ENCODE measurements at places on chromosomes 12 and 14.

DNA sequence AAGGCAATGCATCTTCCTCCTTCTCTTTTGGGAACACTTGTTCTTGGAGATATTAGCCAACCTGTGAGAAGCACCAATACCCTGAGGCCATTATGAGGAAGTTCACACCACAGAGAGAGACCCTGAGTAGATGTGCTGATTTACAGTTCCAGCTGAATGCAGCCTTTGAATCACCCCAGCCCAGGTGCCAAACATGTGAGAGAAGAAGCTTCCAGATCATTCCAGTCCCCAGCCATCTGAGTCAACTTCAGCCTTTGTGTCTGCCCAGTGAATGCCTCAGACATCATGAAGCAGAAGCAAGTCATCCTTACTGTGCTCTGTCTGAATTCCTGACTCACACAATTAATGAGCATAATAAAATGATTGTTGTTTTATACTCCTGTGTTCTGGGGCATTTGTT lies 25.1 kb downstream of the C12orf42 start:
- peak; percentile 90 for DNase-seq

DNA sequence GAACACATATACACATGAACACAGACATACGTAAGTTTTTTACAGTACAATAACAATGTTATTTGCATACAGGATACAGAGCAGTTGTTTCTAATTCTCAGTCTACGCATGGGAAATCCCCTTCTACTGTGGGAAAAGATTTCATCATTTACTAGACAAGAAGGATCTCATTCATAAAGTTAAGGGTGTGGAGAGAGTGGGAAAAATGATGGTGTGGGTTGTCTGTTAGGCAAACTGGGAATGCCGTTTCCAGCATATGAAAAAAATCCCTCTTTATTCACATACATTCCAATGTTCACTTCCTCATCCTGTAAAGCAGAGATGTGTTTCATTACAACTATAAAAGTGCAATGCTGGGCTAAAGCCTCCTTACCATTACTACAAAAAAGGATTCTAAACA lies 120.9 kb downstream of the SINHCAF start:
- DNase-seq = peak; percentile 45

DNA sequence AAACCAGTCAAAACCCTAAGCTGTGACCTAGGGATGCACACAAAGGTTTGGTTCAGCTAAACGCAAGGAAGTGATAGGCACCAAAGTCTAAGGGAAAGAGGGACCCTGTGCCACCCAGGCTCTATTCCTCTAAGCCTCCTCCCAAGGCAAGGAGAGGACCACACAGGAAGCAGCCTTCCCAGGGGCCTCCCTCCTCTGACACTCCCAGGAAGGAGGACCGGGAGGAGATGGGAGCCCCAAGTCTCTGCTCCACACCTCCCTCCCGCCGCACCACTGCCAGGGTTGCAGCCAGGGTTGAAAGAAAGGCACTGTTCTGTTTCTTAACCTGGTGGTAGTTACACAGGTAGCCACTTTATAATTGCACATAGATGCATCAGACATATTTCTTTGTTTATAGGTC lies 21.9 kb downstream of the TCHP start:
- no peak for DNase-seq

DNA sequence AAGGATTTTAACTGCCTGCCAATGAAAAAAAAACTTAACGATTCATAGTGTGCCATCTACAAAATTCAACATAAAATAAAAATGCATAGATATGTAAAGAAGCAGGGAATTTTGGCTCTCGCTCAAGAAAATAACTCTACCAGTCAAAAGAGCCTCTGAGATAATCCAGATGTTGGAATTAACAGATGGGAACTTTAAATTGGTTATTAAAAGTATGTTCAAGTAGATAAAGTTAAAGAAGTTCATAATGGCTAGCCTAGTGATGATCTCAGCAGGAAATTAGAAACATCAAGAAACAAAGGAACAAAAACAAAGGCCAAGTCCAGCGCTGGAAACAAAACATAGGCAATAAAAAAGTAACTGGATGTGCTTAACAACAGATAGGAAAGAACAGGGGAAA lies 23.1 kb downstream of the PIK3C2G start:
- DNase-seq = no peak

DNA sequence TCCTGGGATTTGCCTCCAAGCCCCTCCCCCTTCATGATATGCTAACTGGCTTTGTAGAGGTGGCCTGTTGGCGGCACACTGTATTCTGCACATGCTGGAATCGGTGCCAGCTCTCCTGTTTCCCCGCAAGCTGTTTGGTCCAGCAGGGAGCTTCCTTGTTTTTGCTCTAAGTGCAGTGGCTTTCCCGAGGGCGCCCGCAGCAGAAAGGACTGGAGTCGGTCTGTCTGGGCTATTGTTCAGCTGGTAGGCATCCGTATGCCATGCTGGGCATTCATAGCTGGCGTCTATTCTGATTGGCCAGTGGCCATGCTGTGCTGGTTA lies 88.9 kb upstream of the MED13L start:
- no peak for DNase-seq

DNA sequence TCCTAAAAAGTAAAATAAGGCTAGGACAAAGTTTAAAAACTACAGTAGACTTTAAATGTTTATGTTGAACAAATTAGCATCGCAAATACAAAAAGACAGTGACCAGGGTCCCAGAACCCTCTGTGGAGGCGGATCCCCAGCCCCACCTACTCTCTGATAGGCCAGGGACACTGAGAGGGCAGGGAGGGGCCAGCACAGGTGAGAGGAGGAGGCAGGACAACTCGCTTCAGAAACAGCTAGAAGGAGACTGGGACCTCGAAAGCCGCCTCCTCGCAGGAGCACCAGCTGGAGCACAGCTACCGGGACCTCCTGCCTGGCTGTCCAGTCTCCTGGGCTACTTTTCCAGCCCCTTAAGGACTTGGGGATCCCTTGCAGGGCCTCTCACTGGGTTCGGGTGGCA lies 992 bp downstream of the DNAH10 start:
- DNase-seq = no peak

- peak; percentile 17 for DNase-seq
Observed at GRCh38 chr14:99995700-99996356, 69.4 kb upstream of the EVL start.

- no peak for DNase-seq
Observed at GRCh38 chr12:86523844-86524243, 267.7 kb upstream of the MGAT4C start.

DNA sequence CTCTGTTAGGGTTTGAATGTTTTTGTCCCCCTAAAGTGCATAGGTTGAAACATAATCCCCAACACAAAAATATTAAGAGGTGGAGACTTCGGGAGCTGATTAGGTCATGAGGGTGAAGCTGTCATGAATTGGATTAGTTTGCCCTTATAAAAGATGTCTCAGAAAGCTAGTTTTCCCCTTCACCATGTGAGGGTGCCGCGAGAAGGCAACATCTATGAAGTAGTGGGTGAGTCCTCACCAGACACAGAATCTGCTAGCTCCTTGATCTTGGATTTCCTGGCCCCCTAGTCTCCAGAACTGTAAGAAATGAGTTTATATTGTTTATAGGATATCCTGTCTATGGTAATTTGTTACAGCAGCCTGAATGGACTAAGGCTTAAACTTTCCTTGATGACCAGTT lies 301.5 kb upstream of the ATP2B1 start:
- DNase-seq = no peak

- no peak for DNase-seq
Observed at GRCh38 chr14:99726538-99727095, 42.5 kb downstream of the CYP46A1 start.

GRCh38 chr14:69483765-69484443 lies 624 bp upstream of the PLEKHD1 start:
- no peak for DNase-seq

- no peak for DNase-seq
Observed at GRCh38 chr14:67883717-67884116, 64.1 kb downstream of the RAD51B start.

DNA sequence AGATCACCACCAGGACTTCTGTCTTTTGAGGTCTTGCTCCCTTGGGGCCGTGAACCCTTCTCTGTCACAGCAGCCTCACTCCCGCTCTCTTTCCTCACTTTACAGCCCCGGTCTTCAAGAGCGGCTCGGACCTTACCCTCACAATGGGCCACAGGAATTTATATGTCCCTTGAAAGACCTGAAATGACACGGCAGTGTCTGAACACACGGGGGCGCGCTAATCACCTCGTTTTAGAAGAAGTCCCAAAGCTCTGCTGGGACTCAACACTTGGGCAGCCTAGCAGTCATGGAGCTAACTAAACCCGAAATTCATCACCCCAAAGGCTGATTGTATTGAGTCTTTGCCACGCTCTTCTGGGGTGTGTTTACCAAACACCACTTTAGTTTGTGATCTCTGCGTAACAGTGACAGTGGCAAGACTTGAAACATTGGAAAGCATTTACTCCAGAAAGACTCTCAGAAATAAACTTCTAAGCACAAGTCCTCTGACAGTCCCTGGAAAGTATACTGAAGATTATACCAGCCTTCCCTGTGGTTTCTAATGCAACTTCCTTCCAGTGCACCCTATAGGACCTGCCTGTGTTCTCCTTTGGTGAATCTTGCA lies 29.0 kb downstream of the SERPINA11 start:
- peak; percentile 41 for DNase-seq

GRCh38 chr14:56918849-56919574 lies 108.7 kb upstream of the OTX2 start:
- DNase-seq = no peak

GRCh38 chr12:24615967-24616411 lies 332.9 kb downstream of the BCAT1 start:
- DNase-seq = no peak

DNA sequence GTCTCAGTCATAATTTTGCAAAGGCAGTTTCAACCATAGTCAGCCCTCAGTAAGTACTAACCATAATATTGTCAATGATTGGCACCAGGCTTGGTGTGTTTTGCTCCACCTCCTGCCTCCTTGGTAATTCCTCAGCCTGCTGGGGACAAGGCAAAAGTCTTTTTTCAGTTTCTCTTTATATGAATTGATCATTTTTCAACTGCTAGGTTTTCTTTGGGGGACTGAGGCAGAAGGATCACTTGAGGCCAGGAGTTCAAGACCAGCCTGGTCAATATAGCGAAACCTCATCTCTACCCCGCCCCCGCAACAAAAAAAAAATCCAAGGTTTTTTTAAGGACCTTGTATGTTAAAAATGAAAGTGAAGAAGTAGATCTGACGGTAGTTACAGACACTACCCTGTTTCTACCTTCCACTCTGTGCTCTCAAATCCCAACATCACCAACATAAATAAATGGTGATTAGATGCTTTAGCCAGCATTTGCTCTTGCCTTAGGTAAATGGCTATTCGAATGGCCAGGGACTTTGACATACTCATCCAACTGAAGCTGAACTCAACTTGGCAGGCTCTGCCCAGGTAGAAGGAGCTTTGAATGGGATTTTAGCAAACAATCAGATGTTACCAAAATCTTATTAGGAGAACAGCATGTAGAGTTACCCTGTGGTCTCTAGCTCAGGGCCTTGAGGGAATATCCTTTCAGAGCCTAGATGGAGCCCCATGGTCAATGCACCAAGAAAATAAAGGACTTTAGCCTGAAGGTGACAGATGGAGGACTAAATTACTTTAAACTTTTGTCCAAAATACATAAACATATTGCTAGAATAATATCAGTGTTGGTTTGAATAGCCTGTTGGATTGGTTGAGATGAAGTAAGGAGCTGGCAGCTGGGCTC lies 126.9 kb upstream of the AMIGO2 start:
- no peak for DNase-seq

- no peak for DNase-seq
Observed at GRCh38 chr14:68513838-68514607, 278.8 kb downstream of the ZFP36L1 start.

DNA sequence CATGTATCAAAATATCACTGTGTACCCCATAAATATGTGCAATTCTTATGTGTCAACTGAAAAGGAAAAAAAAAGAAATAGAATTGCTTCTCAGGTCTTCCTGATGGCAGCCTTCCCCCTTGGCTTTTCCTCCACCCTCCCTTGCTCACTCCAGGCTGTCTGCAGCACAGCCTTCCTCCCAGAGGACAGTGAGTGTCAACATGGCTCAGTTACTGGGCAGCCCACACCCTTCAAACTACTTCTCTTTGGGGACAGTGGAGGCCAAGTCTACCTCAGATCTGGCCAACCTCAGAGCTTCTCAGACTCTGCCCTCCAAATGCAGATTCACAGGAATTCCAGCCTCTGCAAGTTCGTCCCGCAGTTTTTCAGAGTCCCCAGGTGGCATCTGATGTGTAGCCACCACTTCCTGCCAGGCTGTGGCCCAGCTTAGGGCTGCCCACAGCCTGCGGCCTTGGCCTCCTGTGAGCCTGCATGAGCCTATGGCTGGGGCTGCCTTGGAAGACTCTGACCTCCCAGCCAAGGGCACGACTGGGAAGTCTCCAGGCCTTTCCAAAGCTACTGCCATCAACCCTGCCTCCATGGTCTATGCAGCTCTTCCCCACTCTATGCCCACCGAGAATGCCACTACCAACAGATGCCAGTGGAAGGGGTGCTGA lies 148.0 kb upstream of the PWP1 start:
- DNase-seq = no peak

DNA sequence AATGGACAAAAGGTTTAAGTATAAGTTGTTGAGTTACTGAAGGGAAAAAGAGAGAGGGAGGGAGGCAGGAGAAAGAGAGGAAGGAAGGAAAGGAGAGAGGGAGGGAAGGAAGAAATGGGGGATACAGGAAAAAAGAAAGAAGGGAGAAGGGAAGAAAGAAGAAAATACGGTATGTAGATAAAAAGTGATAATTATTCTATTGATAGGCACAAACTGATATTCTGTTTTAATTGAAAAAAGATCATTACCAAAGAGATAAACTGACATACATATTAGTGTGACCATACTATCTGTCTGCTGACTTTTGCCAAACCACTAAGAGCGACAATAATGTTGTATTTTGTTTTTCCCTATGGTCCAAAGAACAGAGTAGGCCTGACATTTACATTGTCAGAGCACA lies 154.5 kb downstream of the LRFN5 start:
- DNase-seq = no peak

- no peak for DNase-seq
Observed at GRCh38 chr12:116392061-116392460, 114.6 kb upstream of the MED13L start.

- no peak for DNase-seq
Observed at GRCh38 chr14:20608383-20609110, 17.4 kb upstream of the RNASE12 start.

GRCh38 chr12:52555577-52555976 lies 2.6 kb upstream of the KRT71 start:
- no peak for DNase-seq

- DNase-seq = no peak
Observed at GRCh38 chr14:40599725-40600124, 1007.0 kb upstream of the LRFN5 start.

GRCh38 chr12:6478416-6478815 lies 7.9 kb upstream of the VAMP1 start:
- DNase-seq = no peak

DNA sequence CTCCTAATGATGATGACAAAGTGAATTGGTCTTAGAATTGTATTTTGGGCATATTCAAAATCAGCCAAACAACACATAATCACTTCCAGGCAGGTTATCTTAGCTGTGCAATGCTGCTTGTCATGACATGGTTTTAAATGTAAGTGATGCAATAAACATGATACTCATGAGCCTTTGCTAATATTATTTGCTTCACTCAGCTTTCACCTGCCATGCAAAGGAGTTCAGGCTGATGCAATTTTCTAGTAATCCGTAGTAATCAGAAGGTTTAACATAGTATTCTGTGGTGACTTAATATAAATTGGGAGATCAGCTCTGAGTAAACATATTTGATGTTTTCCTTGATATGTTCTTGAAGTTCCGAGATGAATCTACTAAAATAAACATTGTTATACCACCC lies 29.1 kb downstream of the TMEM260 start:
- no peak for DNase-seq

GRCh38 chr12:15276088-15276698 lies 46.1 kb upstream of the PTPRO start:
- no peak for DNase-seq
